ENCODE measurements at places on chromosomes 1 and 21.

DNA sequence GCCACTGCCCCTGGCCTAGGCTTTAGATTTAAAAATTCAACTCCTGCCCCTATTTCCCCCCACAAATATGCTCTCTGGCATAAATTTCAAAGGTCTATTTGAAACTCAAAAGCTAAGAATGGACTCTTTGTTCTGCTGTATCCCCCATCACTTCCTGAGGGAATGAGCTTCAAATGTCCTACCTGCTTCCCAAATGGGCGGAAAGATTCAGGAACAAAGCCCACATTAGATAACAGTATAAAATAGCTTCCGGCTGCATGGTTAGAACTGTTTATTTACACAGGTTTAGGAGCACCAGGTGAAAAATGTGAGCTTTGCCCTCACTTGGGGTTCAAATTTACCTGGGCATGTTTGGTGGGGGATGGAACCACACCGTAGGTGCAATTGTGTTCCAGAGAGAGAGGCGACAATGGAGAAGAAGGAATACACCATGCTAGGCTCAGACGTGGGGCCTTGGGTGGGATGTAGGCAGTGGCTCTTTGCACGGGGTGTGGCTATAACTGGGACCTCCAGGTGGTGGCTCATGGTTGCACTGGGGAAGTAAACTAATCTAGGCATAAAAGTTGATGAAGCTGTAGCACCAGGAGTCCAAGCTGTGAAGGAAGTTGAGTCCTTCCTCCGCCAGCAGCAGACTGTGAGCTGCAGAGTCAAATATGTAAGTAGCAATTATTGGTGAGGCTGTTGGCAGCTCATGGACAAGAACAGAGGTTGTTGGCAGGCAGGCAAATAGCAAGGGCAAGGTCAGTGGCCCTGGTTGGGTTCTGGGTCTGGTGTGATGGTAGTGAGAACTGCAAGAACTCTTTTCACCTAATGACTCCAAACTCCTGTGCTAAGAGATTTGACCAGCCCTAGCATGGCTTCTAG is 41.5 kb upstream of the SRSF10 start:
- no peak for DNase-seq

GRCh38 chr1:904310-904950 is 19.3 kb upstream of the SAMD11 start:
- DNase-seq, result peak; percentile 63

GRCh38 chr1:32701951-32702598 is 495 bp downstream of the SYNC start:
- no peak for DNase-seq

- no peak for DNase-seq
These were observed 51.0 kb downstream of the SGIP1 start for GRCh38 chr1:66585002-66585401.

DNA sequence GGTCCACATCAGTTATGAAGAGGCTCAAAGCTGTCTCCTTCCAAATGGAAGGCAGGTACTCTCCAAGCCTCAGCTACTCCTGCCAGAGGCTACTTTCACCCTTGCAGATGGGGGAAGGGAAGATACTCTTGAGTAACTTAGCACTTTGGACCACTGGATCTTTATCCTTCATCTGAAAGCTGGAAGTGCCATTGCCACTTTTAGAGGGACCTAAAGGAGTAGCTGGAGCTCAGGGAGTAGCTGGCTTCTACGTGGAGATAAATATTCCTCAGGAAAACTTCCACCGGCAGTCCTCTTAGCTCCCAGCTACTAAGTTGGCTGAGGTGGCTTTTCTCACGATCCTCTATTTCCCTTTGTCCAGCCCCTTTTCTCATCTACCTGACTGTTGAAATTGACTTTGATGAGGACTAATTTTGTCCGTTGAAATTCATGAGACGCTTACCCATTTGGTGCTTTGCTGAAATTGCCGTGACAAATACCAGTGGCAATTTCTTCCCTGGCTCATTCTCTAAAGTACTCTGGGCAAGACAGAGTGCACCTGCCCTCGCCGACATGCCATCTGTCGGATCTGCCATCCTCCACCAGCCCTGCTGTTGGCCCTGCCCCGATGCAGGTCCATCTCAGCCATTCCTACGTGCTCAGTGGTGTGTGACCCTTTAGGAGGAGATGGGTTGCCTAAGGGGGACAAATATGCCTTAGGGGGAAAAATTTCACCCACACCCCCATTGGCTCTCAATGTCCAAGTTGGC is 13.6 kb downstream of the IGSF21 start:
- no peak for DNase-seq

DNA sequence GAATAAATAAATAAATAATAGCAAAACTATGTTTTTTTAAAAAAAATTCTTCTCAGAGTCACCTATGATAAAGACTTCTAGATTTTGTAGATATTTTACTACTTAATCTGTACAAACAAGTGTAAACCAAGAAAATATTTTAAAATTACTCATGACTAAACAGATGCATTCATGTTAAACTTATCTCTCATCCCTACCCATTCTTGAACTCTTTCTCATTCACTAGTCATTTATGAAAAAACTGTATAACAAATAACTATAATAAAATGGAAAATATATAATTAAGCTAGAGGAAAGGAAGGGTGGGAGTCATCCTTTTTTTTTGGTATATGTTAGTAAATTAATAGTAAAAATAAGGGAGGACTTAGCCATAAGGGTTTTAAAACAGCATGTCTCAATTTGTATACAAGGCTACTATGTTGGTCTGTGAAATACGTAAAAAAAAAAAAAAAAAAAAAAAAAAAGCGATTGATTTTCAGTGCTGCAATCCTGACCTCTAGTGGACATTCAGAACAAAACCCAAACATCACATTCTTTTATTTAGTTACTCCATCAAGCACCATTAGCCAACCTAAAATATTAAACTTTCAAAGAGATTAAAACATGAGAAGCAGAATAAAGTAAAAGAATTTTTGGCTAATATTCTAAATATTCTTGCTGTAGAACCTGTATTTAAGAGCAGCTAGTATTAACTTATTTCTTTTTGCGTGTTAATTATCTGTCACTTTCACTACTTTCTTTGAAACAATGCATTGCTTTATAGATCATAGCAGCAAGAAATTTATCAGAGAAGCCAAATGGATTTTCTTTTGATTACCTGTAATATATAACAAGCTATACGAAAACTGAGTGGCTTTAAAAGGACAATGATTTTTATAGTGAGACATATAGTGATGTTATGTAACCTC is 255.8 kb upstream of the CACYBP start:
- no peak for DNase-seq

- no peak for DNase-seq
These were observed 65.7 kb upstream of the NHLH2 start for GRCh38 chr1:115906627-115907026.

DNA sequence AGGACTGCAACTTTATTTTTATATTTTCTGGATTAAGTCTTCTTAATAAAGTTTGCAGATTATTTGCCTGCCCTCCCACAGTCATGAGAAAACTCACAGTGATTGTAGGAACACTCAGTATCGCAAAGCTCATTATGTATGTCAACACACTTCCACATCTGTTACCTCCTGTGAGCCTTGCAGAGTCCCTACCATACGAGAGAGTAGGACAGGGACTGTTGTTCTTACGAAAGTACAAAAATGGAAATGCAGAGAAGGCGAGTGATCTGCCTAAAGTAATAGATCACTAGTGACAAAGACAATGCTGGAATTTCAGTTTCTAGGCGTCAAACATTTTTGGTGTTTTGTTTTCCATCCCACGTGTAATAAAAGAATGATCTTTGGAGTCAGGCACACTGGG is 131.7 kb downstream of the SYT2 start:
- DNase-seq, result no peak

DNA sequence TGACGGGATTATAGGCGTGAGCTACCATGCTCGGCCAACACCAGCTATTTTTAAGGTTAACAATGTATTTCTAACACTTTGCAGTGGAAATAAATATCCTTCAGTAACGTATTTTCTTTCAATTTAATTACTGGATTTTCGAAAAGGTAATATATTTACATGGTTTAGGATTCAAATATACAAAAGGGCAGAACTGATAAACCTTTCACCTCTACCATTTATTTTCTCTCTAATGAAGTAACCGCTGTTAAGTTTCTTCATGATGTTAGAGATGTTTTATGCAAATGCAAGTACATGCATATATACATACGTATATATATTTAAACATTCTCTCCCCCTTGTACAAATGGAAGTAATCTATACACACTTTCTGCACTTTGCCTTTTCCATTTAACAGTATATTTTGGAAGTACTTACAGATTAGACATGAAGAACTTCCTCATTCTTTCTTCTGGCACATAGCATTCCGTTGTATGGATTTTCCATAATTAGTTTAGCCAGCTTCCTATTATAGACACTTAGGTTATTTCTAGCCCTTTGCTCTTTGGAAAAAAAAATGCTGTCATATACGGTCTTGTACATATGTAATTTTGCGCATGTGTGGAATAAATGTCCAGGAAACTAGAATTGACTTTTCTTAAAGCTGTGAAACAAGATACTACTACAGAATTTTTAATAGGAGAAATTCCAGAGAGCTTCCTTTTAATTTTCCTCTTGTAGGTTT is 14.9 kb upstream of the HJV start:
- no peak for DNase-seq

DNA sequence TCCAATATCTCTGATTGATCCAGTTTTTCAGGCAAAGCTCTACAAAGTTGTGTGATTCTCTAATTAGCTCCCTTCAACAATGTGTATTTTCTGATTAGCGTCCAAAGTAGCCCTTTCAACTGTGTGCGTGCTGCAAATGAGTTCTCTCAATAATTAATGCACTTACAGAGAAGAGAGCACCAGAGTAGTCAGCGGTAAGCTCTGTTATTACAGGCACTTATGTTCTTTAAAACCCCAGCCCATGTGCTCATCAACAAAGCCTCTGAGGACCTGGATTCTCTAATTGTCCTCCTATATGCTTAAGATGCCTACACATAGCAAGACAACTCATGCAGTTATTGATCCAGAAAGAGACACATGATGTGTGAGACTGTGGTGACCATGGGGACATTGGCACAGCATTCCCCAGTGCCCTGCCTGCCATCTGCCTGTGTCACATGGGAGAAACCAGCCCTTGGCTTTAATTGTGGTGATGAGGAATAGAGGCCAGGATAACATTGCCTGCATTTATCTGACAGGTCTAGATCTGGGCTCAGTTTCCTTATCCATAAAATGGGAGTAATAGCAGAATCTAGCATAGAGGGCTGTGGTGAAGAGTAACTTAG is 151.7 kb downstream of the PCP4 start:
- no peak for DNase-seq

- DNase-seq, result no peak
These were observed 29.1 kb downstream of the TEX35 start for GRCh38 chr1:178541829-178542553.

DNA sequence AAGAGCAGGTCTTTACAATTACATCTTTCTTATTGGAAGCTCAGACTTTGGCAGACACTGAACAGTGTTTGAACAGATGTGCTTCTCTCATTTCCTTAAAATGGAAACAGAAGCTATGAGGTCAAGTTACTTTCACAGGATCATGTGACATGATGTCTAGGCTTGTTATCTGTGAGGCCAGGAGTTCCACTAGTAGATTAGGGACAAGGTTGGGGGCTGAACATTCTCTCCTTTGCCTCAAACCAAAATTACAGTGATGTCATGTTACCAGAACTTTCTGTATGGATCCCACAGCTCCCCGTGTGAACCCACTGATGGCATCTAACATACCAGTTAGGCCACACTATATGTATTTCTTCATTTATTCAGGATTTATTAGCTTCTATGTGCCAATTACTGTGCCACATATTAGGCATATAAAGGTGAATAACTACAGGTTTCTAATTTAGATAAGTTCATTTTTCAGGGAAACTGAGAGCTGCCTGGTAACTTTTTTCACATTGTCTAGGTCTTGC is 6.0 kb downstream of the DYNLT5 start:
- no peak for DNase-seq

DNA sequence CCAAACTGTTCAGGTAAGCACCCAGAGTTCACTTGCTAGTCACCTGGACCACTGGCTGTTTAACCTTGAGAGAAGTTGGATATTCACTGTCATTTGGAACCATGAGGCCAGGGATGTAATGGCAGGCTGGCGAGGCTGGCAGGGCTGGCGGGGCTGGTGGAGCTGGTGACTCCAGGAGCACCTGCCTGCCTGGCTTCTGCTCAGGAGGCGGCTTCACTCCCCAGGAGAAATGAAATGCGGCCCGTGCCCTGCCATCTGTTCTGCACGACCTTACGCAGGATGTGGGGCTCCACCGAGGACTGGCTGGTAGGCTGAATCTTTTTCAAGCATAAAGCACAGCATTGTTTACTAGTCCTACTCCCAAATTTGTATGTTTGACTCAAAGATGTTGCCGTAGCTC is 22.7 kb upstream of the MX1 start:
- DNase-seq, result no peak

DNA sequence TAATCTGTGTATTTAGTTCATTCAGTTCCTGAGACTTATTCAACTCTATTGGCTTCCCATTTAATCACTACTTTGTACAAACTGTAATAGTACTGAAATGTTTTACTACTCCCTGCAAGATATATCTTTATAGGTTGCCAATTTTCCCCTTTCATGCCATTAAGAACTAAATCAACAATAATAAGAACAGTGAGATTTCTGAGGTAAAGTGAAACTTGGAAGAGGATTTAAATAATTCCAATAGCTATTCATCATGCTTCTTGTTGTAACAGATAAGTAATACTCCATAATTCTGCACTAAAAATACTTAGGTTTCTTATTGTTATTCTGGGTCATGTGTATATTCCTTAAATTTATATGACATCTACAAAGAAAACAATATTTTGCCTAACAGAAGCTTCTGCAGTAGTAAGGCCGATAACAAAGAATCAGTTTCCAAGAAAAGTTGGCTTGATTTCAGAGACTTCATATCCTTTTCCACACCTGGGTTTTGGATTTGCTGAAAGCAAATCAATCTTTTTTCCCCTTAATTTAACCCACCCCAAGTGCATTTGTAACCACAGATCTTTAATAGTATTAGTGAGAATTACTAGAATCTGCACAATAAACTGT is 258.3 kb downstream of the FAF1 start:
- DNase-seq, result no peak

DNA sequence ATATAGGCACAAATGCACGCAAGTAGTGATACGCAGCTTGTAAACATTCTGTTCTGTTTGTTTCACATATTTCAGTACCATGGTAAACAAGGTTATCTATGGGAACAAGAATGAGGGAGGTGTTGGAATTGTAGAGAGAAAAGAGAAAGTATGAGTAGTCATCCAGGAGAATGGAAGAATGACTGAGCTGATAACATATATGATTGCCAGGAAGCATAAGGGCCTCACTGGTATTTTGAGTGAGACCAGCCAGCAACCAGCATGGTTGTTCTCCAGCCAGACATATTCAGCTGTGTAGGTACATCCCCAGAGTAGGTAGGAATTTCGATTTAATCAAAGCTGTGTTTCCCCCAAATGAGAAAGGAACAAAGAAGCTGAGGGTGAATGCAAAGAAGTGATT is 58.9 kb upstream of the ARTN start:
- DNase-seq, result no peak
